ENCODE measurements at places on chromosomes 1 and 21.

- no peak for DNase-seq
These were observed 18.5 kb upstream of the LYPLAL1 start for GRCh38 chr1:219155135-219155534.

- DNase-seq, result no peak
These were observed 83.7 kb downstream of the RAB3GAP2 start for GRCh38 chr1:220188538-220188937.

- no peak for DNase-seq
These were observed 34.8 kb downstream of the RIMS3 start for GRCh38 chr1:40630488-40631223.

DNA sequence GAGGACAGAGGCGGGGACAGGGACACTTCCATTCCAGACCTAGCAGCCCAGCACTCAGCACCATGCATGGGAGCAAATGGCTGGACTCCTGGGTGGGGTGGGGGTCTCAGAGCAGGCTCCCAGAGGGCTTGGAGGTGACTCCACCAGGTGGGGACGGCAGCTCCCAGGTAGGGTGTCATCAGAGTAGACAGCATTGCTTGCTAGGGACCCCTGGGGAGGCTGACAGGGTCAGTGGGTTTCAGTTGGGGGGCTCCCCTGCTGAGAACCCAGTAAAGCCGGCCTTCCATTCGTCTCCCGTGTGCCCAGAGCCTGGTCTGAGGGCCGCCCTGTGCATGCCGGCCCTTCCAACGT is 4.8 kb upstream of the GJC2 start:
- DNase-seq, result no peak

GRCh38 chr1:153238527-153238926 is 21.0 kb upstream of the LORICRIN start:
- DNase-seq, result no peak

DNA sequence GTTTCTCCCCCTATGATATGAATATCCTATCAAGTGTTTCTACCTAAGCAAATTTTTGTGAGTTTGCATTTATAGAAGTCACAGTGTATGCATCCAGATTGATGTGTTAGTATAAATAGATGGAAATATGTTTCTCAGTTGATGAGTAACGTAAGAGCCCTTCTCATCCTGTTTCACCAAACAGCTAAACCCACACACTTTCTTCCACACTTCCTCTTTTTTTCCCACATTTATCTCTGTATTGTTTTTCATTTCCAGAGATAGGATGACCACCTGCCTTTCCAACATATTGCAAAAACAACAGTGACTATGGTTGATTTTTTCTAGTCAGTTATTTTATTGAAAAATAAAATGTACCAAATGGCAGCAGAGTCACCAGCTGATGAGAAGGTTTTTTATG is 490.1 kb downstream of the NEGR1 start:
- no peak for DNase-seq

DNA sequence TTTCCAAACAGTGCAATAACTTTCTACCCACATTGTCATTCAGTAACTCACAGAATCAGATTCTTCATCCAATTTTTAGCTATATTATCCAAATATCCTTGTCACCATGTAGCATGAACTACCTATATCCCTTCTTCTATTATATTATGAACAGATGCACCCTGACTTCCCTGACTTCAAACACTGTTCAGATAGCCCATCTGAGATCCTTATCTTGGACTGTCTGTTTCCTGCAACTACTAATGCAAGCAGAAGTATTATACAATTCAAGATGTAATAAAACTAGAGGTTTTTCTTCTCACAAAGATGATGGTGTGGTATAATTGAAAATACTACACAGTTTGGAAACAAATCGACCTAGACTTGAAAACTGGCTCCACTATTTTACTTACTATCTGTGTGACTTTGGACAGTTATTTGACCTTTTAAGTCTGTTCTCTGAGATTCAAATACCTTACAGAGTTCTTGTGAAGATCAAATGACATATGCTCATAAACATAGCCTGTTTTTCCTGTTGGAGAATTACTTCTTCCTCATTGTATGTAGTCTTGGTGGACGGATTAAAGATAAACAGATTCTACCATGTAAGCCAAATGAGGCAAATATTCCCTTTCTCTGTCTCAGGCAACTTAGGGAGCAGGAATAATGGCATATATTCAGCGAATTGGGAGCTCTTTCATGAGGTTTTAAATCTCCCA is 407.9 kb upstream of the ZRANB2 start:
- no peak for DNase-seq

DNA sequence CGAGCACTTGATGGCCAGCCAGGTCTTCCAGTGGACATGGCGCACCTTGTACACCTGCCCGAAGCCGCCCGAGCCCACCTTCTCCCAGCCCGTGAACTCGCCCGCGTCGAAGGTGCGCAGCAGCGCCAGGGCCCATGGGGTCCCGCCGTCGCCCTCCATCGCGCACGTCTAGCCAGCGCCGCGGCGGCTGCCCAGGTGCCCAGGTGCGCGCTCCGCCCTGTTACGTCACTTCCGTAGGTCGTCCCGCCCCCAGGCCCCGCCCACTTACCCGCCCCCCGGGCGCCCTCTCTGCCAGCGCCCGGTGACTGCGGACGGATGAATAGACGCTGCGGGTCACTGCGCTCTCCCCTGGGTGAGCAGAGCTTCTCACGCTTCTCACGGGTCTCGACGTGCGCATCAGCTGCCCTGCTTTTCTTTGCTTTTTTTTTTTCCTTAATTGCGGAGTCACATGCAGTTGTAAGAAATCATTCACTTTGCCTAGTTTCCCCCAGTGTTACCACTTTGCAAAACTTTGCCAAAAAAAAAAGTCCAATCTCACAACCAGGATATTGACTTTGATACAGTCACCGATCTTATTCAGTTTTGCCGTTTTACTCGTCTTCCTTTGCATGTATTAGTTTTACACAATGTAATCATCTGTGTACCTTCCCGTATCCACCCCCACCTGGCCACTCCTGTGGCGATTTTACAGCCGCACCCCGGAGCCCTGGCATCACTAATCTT is at the start of gene RIPK4:
TSS of gene RIPK4 (minus strand) at position 170 of the 723 bp plus-strand sequence. CDS start at position 159, 11 bp downstream.
- DNase-seq, result peak; percentile 55

- no peak for DNase-seq
These were observed 341.0 kb downstream of the LMO4 start for GRCh38 chr1:87669674-87670073.

DNA sequence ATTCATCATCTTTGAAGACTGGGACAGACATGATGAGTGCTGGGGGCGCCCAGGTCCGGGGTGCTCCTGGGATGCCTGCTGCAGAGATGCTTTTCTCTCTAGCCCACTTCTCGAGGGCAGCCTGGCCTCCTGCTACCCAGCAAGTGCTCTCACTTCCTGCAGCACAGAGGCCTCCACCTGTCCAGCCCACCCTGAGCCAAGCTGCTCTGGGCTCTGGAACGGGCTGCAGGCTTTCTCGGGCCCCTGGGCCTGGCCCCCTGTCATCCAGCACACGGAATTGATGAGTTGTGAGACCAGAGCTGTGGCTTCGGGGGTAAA is 469.5 kb upstream of the VAMP3 start:
- no peak for DNase-seq

GRCh38 chr1:229554886-229555621 is 3.5 kb downstream of the ABCB10 start:
- DNase-seq, result no peak

DNA sequence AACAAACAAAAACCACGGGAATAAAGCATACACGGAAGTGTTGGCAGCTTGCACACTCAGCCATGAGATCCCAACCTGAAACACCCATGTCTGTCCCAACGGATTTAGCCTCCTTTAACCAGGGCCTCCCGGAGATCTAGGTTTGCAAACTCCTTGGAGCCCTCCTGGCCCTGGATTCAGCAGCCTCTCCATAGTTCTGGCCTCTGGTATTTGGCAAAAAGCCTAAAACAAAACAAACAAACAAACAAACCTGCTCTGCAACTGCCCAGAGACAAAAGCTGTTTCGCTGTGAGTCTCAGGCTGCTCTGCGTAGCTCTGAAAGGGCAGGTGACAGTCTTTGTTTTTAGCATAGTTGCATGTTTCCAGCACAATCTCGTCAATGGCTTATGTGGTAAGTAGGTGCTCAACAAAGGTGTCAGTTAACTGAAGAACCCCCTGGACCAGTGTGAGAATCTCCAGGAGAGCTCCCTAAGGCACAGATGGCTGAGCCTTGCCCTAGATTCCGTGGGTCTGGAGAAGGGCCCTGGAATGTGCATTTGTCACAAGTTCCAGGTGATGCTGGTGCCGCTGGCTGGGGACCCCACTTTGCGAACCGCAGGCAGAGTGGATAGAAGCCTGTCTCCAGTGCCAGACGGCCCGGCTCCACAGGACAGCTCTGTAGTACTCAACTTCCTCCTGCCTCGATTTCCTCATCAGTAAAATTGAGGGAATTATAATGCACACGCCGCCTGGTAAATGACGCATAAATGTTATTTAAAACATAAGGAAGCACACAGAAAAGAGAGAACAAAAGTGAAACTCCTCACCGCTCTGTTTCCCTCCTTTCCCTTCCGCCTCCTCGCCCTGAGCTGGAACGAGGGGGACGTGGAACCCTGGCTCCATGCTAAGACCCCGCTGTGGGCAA is 86.2 kb downstream of the RIPK4 start:
- no peak for DNase-seq

DNA sequence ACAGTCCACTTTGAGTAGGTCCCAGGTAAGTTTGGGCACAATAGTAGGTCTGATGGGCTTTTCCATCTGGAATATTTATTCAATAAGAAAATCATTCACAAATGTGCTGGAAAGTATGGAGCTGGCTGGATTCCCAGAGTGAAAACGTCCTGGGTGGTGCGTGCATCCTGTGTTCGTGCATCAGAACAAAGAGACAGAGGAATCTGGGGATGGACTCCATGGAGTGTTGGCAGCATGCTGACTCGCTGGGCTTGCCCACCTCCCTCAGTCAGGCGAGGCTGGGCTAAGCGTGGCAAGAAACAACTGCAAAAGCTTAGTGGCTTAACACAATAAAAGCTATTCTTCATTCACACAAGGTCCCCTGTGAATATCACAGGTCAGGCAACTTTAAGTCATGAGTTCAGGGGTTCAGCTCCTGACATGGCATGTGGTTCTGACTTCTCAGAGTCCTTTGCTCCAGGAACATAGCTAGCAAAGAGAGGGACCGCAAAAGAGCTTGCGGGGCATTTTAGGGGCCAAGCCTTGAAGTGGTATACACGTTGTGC is 151.6 kb upstream of the ZNF644 start:
- no peak for DNase-seq

- DNase-seq, result no peak
These were observed 325.6 kb downstream of the RRAGC start for GRCh38 chr1:38533772-38534472.

DNA sequence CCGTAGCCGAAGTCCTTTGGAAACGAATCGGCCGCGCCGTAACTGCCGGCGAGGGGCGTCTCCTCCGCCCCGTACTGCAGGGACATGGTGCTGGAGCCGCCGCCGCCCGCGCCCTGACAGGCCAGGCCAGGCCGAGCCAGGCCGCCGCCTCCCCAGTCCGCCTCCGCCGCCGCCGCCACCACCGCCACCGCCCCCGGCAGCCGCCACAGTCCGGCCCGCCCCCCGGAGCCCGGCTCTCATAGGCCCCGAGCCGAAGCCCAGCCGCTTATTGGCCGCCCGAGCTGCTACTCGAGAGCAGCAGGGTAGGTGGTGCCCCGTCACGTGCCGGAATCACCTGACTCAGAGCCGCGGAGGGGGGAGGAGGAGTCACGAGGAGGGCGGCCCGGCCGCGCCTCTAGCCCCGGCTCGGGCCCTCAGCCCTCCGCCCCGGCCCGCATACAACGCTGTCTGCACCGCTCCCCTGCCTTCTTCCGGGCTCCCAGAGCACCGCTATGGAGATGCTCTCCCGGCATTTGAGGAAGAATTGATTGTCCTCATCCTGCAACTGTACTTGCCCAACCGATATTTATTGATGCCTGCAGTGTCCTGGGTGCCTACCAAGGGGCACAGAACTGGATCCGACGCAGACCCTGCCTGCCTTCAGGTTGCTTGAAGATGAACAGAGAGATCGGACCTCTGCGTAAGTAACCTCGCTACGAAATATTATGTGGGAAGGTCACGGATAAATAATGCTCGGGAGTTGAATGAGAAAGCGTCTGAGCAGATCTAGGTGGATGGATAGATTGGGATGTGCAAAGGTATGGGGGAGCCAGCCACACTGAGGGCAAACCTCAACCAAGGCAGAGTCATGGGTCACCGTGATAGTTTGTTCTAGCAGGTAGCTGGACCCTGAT is at the start of gene RRAGC:
TSS of gene RRAGC (minus strand) at position 212 of the 893 bp plus-strand sequence. CDS start at position 86, 126 bp downstream.
- peak; percentile 96 for DNase-seq

DNA sequence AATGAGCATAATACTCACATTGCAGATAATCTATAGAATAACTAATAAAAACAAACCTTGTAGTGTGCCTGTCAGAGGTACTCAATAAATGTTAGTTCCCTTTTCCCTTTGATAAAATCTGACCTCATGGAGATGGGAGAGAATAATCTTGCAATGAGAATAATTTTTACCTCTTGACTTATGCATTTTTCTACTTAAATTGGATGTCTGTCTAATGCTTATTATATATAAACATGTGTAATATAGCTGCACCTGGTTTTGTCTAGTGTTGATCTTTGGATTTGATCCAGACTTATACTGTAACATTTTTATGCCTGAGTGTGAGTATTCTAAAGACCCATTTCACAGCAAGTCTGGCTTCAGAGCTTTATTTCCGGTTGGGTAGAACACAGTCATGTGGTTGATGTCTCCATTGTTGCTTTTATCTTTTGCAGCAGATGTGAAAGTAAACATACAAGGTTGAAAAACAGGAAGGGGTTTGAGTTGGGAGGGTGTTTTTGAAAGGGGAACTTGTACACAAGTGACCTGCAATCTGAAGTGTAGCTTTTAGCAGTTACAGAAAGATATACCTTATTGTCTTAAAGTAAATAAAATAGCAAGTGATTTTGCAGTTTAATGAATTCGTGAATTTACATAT is 12.4 kb downstream of the EPB41 start:
- DNase-seq, result peak; percentile 29

DNA sequence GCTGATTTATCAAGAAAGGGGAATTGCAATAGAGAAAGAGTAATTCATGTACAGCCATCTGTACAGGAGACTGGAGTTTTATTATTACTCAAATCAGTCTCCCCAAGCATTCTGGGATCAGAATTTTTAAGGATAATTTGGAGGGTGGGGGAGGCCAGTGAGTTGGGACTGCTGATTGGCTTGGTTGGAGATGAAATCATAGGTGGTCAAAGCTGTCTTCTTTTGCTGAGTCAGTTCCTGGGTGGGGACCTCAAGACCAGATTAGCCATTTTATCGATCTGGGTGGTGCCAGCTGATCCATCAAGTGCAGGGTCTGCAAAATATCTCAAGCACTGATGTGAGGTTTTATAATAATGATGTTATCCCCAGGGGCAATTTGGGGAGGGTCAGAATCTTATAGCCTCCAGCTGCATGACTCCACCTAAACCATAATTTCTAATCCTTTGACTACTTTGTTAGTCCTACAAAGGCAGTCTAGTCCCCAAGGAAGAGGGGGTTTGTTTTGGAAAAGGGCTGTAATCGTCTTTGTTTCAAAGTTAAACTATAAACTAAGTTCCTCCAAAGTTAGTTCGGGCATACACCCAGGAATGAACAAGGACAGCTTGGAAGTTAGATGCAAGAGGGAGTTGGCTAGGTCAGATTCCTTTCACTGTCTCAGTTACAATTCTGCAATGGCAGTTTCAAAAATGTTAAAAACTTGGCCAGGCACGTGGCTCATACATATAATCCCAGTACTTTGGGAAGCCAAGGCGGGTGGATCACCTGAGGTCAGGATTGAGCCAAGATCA is 16.9 kb upstream of the RAB3B start:
- no peak for DNase-seq

GRCh38 chr1:202172015-202172355 is 11.6 kb upstream of the PTPN7 start:
- DNase-seq, result no peak

All from stimulated activated CD4-positive, alpha-beta T cell treated with anti-CD3 and anti-CD28 coated beads, Interleukin-2, amount 100 ng/mL, for 4 hours (primary cell).